ENCODE measurements at places on chromosomes 11 and 22. TPM values are rescaled to one million over a fixed set of nuclear protein-coding genes. Genes with fewer than 3 reads are reported as not detected.

Gene KCTD14
- not detected for total RNA-seq

Gene ZNF408
- total RNA-seq: 12.1 TPM

Gene DMC1
- total RNA-seq: 1.4 TPM

Gene KRTAP5-1
- total RNA-seq: not detected

Gene PPP1R14B
- 26.4 TPM for total RNA-seq

Gene RFPL3
- total RNA-seq: 0.21 TPM

Gene FAM227A
- not detected for total RNA-seq

Gene RCOR2
- total RNA-seq: not detected

Gene CTTN
- total RNA-seq: 16.5 TPM

Gene PGA5
- 0.52 TPM for total RNA-seq

Gene MCAT
- 5.1 TPM for total RNA-seq

Gene SLC22A9
- not detected for total RNA-seq

Gene LGALS12
- 6.3 TPM for total RNA-seq

Gene MFRP
- total RNA-seq: not detected

Gene RASL10A
- 0.21 TPM for total RNA-seq

Gene ANKK1
- total RNA-seq: 0.31 TPM

Gene VPS51
- 397 TPM for total RNA-seq
